ENCODE measurements at places on chromosomes 7 and 10.
A peak's percentile ranks its signal among the peaks of the same experiment; 100 is the strongest.

GRCh38 chr7:94658826-94659225 is 2.9 kb upstream of the SGCE start:
- DNase-seq, result no peak

GRCh38 chr7:157291404-157292080 is 45.3 kb upstream of the DNAJB6 start:
- no peak for DNase-seq

DNA sequence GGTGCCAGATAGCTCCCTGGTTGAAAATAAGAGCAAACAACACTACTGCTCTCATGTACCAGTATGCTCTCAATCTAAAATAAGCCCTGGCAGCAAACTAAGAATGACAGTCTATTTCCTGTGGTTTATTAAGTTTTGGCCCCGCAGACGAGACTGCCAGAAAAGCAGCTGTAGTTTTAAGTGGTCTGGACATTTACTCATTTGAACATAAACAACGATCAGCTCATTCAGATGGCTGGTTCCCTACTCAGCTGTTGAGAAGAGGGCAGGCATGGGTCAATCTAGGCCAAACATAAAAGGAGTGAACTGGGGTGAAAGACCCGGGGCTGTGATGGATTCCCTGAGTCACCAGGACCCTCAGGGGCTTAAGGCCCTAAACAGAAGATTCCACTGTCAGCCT is 4.5 kb downstream of the TRIL start:
- no peak for DNase-seq

DNA sequence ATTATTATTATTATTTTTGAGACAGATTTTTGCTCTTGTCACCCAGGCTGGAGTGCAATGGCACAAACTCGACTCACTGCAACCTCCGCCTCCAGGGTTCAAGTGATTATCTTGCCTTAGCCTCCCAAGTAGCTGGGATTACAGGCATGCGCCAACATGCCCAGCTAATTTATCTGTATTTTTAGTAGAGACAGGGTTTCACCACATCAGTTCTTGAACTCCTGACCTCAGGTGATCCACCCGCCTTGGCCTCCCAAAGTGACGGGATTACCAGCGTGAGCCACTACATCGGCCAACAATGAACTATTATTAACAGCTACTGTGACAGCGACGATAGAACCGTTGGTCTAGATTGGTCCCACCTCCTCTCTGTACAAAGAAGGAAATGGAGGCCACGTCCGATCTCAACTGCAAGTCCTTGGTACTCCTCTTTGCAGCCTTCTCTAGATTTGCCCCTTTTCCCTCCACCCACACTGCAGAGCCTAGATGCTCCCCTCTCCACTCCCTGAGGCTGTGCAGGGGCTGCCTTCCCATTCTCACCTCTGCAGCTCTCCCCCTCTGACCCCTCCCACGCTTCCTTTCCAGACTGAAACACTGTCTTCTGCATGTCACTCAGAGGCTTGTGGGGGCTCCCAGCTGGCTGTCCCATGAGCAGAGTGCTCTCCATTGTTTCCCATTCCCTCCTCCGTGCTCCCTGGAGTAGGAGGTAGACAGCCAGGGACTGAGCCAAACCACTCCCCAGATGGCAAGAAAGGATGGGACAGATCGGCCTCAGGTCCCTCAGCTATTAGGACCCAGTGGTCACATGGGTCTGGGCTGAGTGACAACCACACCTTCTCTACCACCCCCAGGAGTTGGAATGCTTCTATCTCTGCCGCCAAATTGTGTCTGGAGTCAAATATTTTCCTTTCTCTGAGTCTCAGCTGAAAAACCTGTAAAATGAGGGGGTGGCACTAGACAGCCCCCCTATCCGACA is 2.3 kb downstream of the LOXL4 start:
- no peak for DNase-seq

DNA sequence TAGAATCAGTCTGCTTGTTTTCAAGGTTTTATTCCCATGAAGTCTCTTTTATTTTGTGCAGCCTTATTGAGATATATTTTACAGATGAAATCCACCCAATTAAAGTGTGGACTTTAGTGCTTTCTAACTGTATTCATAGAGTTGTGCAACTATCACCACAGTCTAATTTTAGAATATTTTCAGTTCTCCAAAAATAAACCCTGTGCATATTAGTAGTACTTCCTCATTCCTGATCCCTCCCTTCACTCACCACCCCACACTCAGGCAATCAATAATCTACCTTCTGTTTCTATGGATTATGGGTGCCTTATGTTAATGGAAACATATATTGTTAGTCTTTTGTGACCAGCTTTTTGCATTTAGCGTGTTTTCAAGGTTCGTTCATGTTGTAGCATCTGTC is 185.7 kb upstream of the TMEM72 start:
- DNase-seq, result peak; percentile 16

GRCh38 chr10:108392286-108392685 is 1227.8 kb upstream of the SORCS1 start:
- DNase-seq, result no peak
